ENCODE measurements at places on chromosomes 1 and 21.
A peak's percentile ranks its signal among the peaks of the same experiment; 100 is the strongest.

- no peak for DNase-seq
Measured at GRCh38 chr1:53137729-53138128, 4.7 kb downstream of the SLC1A7 start.

GRCh38 chr1:20278692-20279130 lies 12.0 kb upstream of the VWA5B1 start:
- no peak for DNase-seq

- DNase-seq: no peak
Measured at GRCh38 chr1:214067397-214067796, 79.6 kb downstream of the PROX1 start.

GRCh38 chr1:119298687-119299303 lies 69.8 kb upstream of the HAO2 start:
- no peak for DNase-seq

DNA sequence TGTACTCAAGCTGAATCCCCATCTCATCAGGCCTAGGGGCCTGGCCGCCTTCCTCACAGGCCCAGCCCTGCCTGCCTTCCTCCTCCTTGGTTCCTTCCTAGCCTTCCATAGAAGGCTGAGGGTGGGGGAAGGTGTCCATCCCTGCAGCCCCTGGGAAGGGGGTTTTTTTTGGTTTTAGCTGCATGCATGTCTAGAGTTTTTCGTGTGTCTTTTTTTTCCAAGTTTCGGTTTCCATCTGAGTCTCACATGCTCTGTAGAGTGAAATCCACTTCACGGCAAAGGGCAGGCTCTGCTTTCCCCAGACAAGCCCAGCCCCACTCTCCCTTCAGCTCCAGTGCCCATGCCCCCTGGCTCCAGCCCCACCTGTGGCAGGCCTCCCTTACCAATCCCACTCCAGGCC lies 32.1 kb downstream of the GRHL3 start:
- no peak for DNase-seq

DNA sequence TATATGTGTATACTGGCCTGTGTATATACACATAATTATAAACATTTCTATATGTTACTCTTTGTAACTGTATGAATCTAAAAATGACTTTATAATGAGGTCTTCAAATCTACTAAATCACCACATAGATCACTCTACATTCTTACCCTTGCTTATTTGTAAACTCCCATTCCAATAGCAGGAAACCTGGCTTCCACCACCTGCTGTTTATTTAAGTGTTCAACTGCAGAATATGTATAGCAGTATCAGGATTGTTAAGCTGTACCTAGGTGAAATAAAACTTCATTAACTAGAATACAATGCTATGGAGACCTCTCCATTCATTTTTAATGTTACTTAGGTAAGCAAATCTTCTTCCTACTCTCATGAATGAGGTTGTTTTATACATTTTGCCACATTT lies 1351.1 kb upstream of the B3GALT2 start:
- no peak for DNase-seq

DNA sequence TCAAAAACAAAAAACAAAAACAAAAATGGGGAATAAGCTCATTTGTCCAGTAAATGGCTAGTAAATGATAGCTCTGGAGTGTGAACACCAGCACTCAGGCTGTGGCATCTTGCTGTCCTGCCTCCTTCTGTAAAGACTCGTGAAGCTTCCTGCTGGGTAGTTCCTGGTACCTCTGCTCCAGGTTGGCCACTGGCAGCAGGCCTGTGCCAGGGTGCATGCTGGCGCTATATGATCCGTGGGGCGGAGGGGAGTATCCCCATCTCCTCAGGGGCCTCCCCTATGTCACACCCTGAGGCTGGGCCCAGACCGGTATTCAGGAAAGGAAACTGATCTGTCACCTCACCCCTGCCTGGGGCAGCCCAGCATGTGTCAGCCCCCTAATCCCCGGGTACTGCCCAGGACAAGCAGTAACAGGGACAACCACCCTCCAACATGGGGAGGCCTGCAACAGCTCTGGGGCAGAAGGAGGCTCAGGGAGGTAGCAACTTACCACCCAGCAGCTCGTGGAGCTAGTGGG lies 14.1 kb downstream of the ALPL start:
- DNase-seq: no peak

- no peak for DNase-seq
Measured at GRCh38 chr1:63407002-63407401, 39.6 kb downstream of the ALG6 start.

- peak; percentile 93 for DNase-seq
Measured at GRCh38 chr1:28259252-28259933, at the start of gene SESN2. Gene SESN2 (plus strand): TSS chr1:28259518. CDS start chr1:28259848, 330 bp downstream.
